Activated naive CD8-positive, alpha-beta T cell treated with anti-CD3 and anti-CD28 coated beads, Interleukin-2, amount 50 U/mL, for 24 hours (primary cell): ENCODE measurements at places on chromosomes 3 and 15.

DNA sequence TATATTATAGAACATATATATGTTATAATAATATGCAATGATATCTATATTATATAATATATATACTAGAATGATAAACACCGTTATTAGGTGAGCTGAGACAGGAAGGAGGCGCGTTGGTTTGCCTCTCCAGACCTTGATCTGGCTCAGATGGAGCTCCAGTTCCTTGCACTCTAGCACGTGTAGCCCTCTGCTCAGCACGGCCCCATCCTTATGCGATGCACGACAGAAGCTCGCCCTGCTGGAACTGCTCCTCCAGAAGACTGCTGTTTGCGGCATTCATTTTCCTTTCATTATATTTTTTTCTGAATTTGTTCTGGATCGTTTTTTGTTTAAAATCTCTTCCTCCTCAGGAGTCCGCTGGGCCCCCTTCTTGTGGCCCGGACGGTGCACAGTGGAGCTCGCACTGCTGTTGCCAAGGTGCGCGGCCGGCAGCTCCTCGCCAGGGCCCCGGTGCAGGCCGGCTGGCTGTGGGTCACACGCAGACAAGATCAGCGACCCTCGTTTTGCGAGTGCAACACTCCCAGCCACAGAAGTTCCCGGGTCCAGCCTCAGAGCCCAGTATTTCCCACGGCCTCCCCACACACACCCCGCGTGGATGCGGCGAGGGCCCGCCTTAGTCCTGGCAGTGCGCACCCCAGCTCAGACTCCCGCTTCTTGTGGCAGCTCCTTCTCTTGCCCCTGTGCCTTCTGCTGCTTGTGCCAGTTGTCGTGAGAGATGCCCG is 112.2 kb downstream of the CHL1 start:
- no peak for DNase-seq

DNA sequence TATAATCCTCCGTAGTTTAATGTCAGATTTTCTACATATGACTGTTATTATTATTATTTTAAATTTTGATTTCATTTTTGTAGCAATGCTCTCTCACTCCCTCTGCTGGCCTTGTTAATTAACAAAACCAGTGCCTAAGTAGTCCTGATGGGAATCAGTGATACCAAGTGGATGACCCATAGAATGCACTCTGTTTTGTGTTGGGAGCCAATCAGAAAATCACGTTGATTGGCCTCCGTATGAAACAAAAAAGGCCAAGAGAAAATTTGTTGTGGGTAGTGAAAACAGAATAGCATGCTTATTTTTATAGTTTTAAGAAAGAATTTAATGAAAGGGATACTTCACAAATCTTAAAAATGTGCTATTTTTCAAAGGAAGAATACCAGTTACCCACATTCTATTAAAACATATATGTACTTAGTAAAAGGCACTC is 34.4 kb upstream of the MEIS2 start:
- DNase-seq: no peak

GRCh38 chr15:100721758-100722550 is 119.6 kb downstream of the ASB7 start:
- DNase-seq: no peak

GRCh38 chr3:55207744-55208143 is 279.4 kb downstream of the WNT5A start:
- DNase-seq: no peak

- DNase-seq: no peak
These were observed 20.8 kb upstream of the ALAS1 start for GRCh38 chr3:52176951-52177700.

DNA sequence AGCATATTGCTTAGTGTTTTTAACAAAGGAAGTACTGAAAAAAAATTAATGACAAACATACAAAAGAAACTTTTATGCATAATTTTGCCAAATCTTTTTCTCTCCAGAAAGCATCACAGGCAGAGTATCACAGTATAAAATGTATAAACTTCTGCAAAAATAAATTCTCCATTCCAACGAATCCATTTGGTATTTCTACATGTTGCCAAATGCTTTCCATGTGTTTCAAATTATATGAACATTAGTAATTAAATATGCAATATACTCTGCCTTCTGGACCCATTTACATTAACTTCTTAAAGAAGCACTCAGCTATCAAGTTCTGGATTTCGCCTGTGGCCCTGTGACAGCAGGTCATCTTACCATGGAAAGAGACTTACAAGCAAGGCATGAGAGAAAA is 189.1 kb upstream of the ALCAM start:
- DNase-seq: no peak

- DNase-seq: no peak
These were observed 429.5 kb downstream of the NLGN1 start for GRCh38 chr3:173826901-173827609.

- no peak for DNase-seq
These were observed 90.4 kb downstream of the ATG7 start for GRCh38 chr3:11362600-11362999.

DNA sequence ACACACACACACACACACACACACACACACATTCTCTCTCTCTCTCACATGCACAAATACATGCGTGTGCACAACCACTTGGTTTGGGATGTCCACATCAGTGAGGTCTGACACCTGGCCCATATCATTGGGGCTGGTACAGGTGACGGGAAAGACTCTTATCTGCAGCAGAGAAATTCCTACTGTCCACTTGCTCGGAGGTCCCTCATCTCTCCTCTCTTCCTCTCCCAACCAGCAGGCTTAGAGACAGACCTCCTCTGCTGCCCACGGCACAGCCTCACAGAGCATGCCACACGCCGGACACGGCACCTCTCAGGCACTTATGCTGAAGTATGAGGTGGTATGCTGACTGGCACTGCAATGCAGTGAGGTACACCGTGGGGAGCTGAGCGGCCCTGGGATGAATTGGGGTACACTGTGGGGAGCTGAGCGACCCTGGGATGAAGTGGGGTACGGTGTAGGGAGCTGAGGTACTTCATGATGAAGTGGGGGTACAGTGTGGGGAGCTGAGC is 41.7 kb downstream of the MAGEF1 start:
- DNase-seq: no peak

- DNase-seq: no peak
These were observed 292.3 kb upstream of the ZPLD1 start for GRCh38 chr3:102142379-102143060.

DNA sequence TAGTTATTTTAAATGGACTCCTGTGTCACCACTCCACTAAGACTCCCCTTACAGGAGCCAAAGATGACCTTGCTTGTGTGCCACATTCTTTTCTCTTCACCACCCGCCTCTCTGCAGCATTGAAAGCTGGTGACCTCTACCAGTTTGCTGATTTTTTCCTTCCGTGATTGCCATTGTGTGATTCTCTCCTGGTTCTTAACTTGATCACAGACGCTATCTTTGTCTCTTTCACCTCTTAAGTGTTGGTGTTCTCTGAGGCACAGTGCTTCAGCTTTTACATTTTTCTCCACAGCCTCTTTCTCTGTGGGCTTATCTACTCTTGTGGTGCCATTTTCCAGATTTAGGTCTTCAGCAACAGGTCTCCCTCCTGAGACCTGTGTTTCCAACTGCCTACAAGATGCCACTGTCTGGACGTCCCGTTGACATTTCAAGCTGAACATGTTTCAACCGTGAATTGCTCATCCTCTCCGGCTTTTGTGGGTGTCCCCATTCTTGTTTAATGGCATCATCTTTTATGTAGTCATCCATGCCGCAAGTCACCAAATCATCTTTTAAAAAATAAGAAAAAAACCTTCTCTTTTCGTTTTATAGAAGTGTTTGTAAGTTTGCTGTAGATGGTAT is 26.5 kb downstream of the IQGAP1 start:
- DNase-seq: peak; percentile 41

- DNase-seq: no peak
These were observed 2.2 kb upstream of the CX3CR1 start for GRCh38 chr3:39282057-39282456.

GRCh38 chr3:171255236-171255806 is 204.9 kb downstream of the TNIK start:
- DNase-seq: no peak

DNA sequence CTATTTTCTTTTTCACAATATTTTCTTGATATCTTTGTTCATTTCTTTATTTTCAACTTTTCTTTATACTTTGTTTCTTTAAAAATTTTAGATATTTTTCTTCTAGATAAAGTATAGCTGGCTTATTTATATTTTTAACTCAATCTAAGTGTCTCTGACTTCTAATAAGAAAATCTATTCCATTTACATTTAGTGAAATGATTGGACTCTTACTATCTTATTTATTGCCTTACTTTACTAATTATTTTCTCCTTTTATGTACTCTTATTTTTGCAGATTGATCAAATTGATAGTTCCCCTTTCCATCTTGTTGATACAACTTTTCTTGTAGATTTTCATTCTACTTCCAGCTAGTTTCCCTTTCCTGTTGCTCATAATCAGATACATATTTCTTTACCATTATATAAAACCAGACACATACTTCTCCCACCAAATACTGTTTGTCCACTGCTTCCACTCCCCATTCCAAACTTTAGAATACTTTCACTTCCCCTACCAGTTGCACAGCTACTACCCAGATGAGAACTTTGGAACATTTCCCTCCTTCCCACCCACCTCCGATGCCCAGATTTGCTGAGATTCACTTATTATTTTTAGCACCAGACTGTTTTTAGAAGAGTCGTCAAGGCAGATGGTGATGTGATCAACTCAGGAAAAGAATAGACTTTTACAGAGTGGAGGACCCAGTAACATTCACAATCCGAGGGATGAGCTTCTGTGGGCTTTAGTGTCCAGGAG is 151.5 kb downstream of the LIPC start:
- DNase-seq: no peak

- DNase-seq: no peak
These were observed 583.6 kb downstream of the AGBL1 start for GRCh38 chr15:86663304-86663703.

GRCh38 chr15:66496951-66497501 is 536 bp downstream of the SNAPC5 start:
- peak; percentile 15 for DNase-seq

GRCh38 chr3:173402656-173403055 is 5.1 kb downstream of the NLGN1 start:
- DNase-seq: no peak

GRCh38 chr15:61155741-61156700 is 73.1 kb downstream of the RORA start:
- DNase-seq: no peak

GRCh38 chr3:4417449-4417848 is 49.6 kb downstream of the SUMF1 start:
- no peak for DNase-seq

DNA sequence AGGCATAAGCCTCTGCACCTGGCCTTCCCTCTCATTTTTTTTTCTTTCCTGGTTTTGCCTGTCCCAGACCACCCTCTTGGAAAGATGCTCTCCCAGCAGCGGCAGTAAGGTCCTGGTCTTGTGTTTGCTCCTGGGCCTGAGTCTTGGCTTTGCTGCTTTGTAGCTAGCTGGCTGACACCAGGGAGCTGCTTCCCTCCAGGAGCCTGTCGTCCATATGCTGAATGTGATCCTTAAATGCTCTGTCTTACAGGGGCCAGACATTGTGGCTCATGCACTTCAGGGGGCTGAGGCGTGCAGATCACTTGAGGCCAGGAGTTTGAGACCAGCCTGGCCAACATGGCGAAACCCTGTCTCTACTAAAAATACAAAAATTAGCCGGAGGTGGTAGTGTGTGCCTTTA is 17.2 kb downstream of the FLNB start:
- no peak for DNase-seq

DNA sequence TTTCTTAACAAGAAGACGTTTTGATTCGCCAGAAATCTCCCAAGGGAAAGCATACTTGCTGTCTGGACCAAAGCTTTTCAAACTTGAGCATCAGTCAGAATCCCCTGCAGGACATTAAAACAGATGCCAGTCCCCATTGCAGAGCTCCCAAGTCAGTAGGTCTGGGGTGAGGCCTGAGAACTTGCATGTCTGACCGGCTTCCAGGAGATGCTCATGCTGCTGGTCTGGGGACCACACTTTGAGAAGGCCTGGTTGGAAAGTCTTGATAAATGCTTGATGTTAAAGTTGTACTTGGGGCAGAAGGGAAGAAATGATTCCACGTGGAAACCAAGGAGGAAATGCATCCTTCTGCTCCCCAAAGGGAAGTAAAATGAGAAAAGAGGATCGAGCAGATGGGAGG is 24.3 kb upstream of the CAV3 start:
- no peak for DNase-seq

- no peak for DNase-seq
These were observed 96.3 kb downstream of the SOX2 start for GRCh38 chr3:181808053-181808452.

DNA sequence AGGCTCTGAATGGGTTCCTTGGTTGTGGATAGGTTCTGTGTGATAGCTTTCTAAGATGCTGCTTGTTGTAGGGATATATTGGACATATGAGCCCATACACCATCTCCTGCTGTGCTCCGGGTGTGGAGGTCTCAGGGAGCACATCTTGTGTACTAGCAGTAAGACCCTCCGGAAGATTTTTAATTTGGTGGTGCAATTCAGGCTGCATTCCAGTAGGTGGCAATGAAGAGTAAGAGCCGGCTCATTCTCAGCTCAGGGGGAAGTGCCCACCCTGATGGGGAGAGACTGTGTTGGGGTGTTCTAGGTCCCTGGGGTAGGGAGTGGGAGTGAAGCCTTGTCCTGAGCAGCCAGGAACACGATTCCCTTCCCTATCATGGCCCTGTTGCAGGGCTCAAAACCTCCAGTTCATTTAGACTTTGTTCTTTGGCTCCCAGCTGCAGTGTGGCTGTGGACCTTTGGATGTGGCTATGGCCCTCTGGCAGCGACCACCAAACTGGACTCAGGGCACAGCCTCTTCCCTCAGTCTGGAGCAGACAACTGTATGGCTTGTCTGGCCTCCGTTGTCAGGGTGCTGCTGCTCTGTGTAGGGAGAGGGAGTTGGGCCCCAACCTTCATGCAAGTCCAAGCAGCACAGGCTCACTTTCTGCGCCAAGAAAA is 104.7 kb downstream of the UNC13C start:
- DNase-seq: no peak
